Ammon's horn (tissue), 1 donor: ENCODE measurements at places on chromosomes 3 and 15.

GRCh38 chr3:152120601-152121269 is 148.0 kb upstream of the MBNL1 start:
- no peak for DNase-seq

DNA sequence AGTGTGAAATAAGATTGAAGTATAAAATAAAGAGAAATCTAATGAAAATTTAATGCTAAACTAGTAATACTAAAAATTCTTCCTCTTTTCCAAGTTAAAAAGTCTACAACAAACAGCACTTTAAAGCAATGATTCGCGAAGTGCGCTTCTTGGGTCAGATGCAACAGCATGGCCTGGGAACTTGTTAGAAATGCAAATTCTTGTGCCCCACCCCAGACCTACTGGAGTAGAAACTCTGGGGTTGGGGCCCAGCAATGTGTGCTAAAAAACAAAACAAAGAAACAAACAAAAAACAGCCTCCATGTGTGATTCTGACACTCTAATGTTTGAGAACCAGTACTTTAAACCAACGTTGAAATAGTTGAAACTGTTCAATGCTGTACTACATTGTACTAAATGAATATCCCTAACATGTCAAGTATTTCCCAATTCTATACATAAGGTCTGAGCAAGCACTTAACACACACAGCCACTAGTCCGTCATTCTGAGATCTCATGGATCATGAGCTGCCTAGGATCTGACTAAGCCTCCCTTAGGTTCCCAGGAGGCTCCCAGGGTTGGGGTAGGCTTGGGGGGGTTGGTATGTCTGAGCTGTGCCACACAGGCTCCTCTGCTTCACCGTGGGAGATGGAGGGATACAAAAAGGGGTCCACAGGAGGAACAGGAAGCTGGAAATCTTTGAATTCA is 6.1 kb downstream of the RASGRP1 start:
- DNase-seq: no peak

DNA sequence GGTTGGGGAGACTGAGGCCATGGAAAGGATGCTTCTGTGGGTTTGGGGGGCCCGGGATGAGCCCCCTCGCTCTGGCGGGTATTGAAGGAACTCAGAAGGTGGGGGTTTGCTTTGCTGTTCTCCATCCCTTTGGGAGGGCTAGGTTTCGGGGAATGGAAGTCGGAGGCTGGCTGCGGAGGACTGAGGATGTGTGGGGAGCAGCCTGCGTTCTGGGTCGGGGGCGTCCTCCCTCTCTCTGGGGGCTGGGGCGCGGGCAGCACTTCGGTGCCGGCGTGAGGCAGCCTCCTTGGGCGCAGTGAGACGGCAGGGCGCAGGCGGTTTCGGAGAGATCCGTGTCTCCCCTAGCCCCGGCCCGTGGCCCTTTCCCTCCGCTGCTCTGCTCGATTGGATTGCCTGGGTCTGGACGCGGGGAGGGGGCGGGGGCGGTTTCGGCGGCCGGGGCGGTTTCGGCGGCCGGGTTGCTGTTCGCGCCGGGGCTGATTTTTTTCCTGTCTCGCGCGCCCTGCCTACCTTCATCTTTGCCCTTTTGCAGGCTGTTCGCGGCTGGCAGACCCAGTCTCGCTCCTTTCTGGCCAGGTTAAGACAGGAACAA is 1.4 kb downstream of the PTPRG start:
- no peak for DNase-seq

GRCh38 chr3:194481103-194481502 is 5.7 kb downstream of the ATP13A3 start:
- DNase-seq: no peak

DNA sequence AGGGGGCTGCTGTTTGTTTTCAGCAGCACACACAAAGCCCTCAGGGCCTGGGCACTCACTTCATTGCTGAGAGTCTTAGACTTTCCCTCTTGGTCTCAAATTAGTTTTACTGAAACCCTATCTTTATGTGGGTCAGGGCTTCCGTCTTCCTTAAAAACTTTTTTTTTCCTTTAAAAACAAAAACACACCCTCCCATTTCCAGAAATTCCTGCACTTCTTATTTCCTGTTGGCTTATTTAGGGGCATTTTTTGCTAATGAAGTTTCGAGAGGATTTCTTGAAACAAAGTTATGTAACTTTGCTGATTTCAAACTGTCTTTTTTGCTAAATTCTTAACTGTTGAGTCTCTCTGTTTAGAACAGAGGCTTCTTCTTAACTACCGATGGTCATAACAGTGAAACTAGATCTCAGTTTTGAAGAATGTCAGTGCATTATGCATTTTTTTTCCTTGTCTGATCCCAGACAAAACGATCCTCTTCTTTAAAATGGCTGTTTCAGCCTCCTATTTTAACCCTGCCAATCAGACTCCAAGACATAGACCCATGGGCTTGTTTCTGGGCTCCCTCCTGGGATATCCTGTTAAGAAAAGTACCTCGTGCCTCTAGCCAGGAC is 23.3 kb downstream of the ANAPC13 start:
- DNase-seq: no peak

- DNase-seq: no peak
These were observed 6.9 kb upstream of the ALPK3 start for GRCh38 chr15:84810073-84810840.
